ENCODE measurements at places on chromosomes 7 and 10.

GRCh38 chr10:13299437-13300287, at the start of gene PHYH:
Gene PHYH, minus strand, starts transcription at chr10:13300064. Its CDS starts 22 bp downstream, at chr10:13300042.
- peak; percentile 83 for DNase-seq

DNA sequence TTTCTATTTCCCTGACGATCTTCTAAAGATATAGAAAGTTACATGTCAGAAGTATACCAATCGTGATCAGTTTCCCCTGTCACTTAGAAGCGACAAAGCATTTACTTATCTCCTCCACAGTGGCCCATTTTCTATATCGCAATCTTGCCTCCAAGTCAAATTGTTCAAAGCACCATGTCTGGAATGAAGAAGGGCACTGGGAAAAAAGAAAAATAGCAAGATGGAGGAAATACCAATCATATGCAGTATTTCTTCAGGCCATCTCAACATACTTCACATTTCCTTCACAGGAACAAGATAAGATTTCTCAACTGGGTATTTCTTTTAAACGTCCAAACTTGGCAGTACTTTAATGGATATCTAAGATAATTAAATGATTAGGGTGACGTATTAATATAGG, 63.3 kb upstream of the IL6 start:
- no peak for DNase-seq

GRCh38 chr7:89887489-89887888, 266.8 kb upstream of the STEAP1 start:
- DNase-seq, result no peak

- peak; percentile 60 for DNase-seq
Measured at GRCh38 chr7:98802088-98802780, 67.6 kb downstream of the TMEM130 start.

DNA sequence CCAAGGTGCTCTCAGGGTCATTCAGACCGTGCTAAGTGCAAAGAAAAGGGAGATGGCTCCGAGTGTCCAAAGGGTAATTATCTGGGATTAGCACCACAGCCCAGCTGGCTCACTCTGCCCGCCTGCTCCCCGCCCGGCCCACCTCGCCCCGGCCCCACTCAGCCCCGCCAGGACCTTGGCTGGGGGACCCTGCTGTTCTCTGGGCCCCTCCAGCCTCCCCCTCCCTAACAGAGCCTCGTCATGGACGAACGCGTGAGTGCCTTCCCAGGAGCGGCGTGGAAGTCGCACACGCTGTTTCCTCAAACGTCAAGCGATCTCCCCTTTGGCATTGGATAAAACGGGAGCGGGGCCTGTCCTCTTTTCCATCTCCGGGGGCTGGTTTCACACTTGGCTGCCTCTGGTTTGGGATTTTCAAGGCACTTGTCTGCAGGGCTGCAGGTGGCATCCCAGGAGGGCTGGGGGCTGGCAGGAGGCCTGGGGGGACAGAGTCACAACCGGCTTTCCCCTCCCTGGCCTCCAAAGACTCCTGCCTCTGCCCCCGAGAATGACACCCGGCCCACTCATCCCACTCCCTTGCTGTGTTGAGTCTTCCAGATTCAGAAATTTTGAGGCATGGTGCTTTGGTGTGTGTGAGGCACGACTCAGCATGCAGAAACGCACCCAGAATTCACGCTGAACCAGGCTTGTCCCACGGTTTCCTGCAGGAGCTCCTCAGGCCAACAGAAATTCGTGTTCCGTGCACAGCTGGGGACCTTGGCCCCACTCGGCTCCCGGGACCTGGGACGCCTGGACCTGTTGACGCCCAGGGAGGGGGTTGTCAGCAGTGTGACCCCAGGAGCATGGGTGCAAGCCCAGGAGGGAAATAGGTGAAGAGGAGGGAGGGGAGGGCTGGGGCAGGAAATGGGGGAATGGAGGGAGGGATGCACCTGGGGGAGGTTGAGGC, 110.0 kb downstream of the PDGFA start:
- no peak for DNase-seq

GRCh38 chr7:96203786-96204185, 118.1 kb downstream of the SLC25A13 start:
- DNase-seq, result no peak

- no peak for DNase-seq
Measured at GRCh38 chr7:149690688-149691446, 82.5 kb downstream of the ZNF467 start.

GRCh38 chr10:7046615-7047014, 364.2 kb downstream of the SFMBT2 start:
- no peak for DNase-seq

DNA sequence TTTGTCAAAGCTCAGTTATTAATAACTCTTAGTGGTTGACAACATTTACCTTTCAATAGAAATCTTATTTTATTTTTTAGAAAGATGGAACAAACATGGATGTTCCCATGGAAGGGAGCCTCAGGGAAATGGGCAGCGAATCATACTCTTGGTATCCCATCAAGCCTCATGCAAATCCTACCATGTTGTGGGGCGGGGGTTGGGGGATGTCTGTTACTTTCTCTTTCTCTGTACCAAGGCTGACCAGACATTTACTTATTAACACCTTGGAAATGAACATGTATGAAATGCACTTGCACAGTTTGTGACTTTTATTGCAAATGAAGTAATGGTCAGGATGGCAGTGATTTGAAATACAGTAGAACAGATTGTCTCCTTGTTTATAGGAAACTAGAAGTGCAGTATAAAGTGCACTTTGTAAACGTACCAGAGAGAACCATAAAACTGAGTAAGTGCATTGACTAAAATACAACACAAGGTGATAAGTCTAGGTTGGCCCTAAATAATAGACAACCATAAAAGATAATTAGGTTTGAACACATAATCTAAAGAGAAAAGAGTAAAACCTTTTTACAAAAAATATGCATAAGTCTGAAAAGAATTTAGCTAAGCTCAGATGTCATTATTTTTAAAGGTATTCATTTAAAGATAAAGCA, 32.4 kb downstream of the SEMA3D start:
- DNase-seq, result no peak

Data from HTR-8/SVneo (cell line).